Omental fat pad (tissue), 4 donors: ENCODE measurements at places on chromosomes 13 and 19. TPM values are rescaled to one million over a fixed set of nuclear protein-coding genes. Genes with fewer than 3 reads are reported as not detected.
A peak's percentile ranks its signal among the peaks of the same experiment; 100 is the strongest.

DNA sequence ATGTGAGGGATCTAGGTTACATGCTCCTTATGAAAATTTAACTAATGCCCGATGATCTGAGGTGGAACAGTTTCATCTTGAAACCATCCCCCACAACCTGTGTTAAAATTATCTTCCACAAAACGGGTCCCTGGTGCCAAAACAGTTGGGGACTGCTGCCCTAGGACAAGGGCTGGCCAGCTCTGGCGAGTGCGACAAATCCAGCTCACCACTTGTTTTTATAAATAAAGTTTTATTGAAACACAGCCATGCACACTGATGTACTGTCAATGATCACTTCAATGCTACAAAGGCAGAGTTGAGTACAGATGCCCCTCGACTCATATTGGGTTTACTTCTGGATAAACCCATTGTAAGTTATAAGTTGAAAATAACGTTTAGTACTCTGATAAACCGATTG is 235.3 kb downstream of the ATP8A2 start:
- DNase-seq: no peak

DNA sequence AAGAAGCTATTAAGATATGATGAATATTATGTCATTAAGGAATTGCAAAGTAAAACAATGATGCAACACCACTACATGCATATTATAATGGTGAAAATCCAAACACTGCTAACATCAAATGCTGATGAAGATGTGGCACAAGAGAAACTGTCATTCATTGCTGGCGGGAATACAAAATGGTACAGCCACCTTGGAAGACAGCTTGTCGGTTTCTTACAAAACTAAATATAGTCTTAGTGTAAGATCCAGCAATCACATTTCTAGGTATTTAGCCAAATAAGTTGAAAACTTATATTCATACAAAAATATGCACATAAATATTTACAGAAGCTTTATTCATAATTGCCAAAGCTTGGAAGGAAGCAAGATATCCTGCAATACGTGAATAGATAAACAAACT is 114.9 kb upstream of the EDNRB start:
- DNase-seq: no peak

DNA sequence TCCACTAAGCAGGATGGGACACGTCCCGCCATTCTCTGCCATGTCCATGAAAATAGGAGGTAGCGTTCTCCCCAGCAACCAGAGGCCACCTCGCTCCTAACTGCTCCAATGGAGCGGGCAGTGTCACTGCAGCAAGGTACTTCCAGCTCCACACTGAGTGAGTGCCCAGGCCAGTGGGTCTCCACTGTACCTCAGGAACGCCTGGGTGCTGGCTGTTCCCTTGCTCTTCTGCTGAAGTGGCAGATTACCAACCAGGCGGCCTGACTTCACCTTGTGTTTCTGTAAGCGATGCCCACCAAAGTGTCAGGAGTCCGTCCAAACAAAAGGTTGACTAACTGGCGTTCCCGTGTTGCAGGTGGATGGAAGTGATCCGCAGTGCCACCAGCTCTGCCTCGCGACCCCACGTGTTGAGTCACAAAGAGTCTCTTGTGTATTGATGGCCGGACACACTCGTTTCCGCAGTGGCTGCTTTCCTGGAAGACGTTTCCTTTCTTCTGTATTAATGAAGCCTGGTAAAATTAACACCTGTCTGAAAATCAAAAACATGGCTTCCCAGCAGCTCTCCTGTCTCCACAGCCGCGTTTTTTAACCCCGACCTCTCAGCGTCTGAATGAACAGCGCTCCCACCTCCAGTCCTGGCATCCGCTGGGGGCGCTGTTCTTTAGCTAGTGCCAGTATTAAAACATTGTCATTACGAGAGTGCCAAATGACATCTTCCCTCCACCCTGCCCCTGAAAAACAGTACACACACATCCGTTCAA is 128.8 kb downstream of the STK24 start:
- DNase-seq: peak; percentile 42

DNA sequence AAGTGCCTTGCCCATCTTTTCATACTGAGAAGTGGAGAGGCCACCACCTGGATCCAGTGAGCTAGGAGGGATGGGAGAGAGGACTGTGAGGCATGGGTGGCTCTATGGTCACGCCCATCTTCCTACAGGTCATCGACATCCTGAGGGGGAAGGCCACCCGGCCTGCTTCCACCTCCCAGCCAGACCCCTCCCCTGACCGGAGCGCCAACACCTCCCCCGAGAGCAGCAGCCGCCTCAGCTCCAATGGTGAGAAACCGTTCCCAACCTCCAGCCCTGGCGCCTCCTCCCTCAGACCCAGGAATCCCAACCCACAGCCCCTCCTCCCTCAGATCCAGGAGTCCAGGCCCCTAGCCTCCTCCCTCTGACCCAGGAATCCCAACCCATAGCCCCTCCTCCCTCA is 10.1 kb downstream of the BCL3 start:
- no peak for DNase-seq

- DNase-seq: no peak
Measured at GRCh38 chr13:111123221-111123620, 8.1 kb downstream of the ARHGEF7 start.

- no peak for DNase-seq
Measured at GRCh38 chr19:4583961-4584669, 24.6 kb upstream of the SEMA6B start.

DNA sequence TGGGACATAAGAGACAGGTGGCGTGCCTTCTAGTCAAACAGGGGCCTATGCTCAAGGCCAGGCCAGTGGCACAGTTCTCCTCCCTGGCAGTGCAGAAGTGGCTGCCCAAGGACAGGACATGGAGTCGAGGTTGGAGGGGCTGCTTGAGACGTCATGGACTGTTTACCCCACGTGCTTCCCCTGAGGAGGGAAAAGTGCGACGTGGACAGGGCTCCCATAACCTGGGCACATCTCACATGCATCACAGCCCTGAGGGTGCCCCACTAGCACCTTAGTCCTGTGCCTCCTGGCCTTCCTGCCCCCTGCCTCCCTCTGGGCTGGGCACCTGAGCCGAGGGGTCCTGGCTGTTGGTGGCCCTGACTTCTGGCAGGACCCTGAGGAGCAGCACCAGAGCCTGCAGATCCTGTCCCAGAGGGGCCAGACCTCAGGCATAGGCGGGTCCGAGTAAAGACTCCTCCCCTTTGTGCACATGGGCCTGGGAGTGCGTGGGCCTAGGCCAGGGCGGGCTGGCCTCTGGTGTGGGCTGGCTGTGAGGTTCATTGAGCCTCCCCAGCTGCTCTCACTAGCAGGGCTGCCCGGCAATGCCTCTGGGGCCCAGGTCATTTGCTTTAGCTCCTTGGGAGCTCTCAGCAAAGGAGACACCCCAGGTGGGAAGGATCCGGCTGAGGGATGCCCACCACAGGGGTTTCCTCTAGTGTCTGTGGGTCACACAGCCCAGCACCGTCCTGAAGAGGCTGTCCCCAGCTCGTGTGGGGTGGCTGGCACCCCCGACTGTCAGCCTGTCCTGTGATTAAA is 65.7 kb downstream of the CEBPG start:
- DNase-seq: no peak

IGFL3 gene
- not detected for total RNA-seq

FUT3 gene
- not detected for total RNA-seq

ADM5 gene
- total RNA-seq: 1.8 TPM

KLF5 gene
- 15.0 TPM for total RNA-seq

IRGC gene
- not detected for total RNA-seq
